ENCODE measurements at places on chromosomes 5 and 9. TPM values are rescaled to one million over a fixed set of nuclear protein-coding genes. Genes with fewer than 3 reads are reported as not detected.

The SPARC gene
- 16.1 TPM for polyA plus RNA-seq

The HTR4 gene
- polyA plus RNA-seq: not detected

The ADAMTSL1 gene
- polyA plus RNA-seq: not detected

The KCNN2 gene
- polyA plus RNA-seq: not detected

The COL27A1 gene
- polyA plus RNA-seq: not detected

The SARDH gene
- 0.30 TPM for polyA plus RNA-seq

The C5orf58 gene
- polyA plus RNA-seq: not detected

The FOXD1 gene
- not detected for polyA plus RNA-seq

The HNRNPA0 gene
- polyA plus RNA-seq: 20.6 TPM

The BRD9 gene
- polyA plus RNA-seq: 19.3 TPM

The MCC gene
- polyA plus RNA-seq: 0.40 TPM

The GRXCR2 gene
- polyA plus RNA-seq: not detected

The GLRA1 gene
- not detected for polyA plus RNA-seq

The ARSI gene
- not detected for polyA plus RNA-seq

The INSYN2B gene
- not detected for polyA plus RNA-seq

The MFAP3 gene
- polyA plus RNA-seq: 4.0 TPM

The ARHGEF28 gene
- polyA plus RNA-seq: not detected

The C8G gene
- polyA plus RNA-seq: not detected

The HTR1A gene
- not detected for polyA plus RNA-seq

The IFNA2 gene
- not detected for polyA plus RNA-seq

The LMX1B gene
- not detected for polyA plus RNA-seq

The CCL21 gene
- polyA plus RNA-seq: not detected

All from IgD-negative memory B cell (primary cell).